A549 treated with dexamethasone at 1 μM for 4 hours (cell line): ENCODE measurements at places on chromosomes 3 and 15. TPM values are rescaled to one million over a fixed set of nuclear protein-coding genes. Genes with fewer than 3 reads are reported as not detected.

The SQOR gene
- 69.7 to 78.6 TPM (median 74.4 TPM) in 5 replicates for total RNA-seq

The GOLGA8G gene
- total RNA-seq = not detected in 5 replicates

The TMEM40 gene
- 0.18 to 0.51 TPM (median 0.30 TPM) in 4 of 5 replicates, not detected in the other for total RNA-seq

The GHSR gene
- not detected in 5 replicates for total RNA-seq

The NCEH1 gene
- total RNA-seq = 29.9 to 39.2 TPM (median 37.0 TPM) in 5 replicates

The ALAS1 gene
- total RNA-seq = 42.1 to 49.2 TPM (median 46.6 TPM) in 5 replicates

The GRK7 gene
- not detected in 5 replicates for total RNA-seq

The GPR176 gene
- total RNA-seq = 7.7 to 11.2 TPM (median 10.0 TPM) in 5 replicates

The MUC20 gene
- total RNA-seq = 0.08 to 1.2 TPM (median 0.74 TPM) in 5 replicates

The SPATA12 gene
- total RNA-seq = 0.26 to 0.38 TPM (median 0.32 TPM) in 5 replicates

The SST gene
- not detected in 5 replicates for total RNA-seq

The ADAMTS7 gene
- total RNA-seq = 4.5 to 10.6 TPM (median 8.4 TPM) in 5 replicates

The GOLGA8A gene
- 3.1 to 11.2 TPM (median 6.9 TPM) in 5 replicates for total RNA-seq

The LTF gene
- total RNA-seq = not detected in 5 replicates

The SCN11A gene
- not detected in 5 replicates for total RNA-seq

The ALDH1A2 gene
- 0.15 to 0.36 TPM (median 0.15 TPM) in 5 replicates for total RNA-seq

The ROPN1 gene
- not detected in 5 replicates for total RNA-seq

The PLCH1 gene
- total RNA-seq = 0.62 to 0.91 TPM (median 0.82 TPM) in 5 replicates

The CSPG5 gene
- total RNA-seq = 0.83 to 1.3 TPM (median 1.1 TPM) in 5 replicates

The CFAP91 gene
- 0.21 to 0.32 TPM (median 0.23 TPM) in 4 of 5 replicates, not detected in the other for total RNA-seq

The TRNT1 gene
- total RNA-seq = 27.5 to 30.8 TPM (median 28.6 TPM) in 5 replicates

The GP5 gene
- total RNA-seq = 0.02 to 0.04 TPM in 2 of 5 replicates, not detected in the others

The ZMYND10 gene
- total RNA-seq = 0.71 to 1.3 TPM (median 1.0 TPM) in 5 replicates

The CPN2 gene
- not detected in 5 replicates for total RNA-seq

The SOX14 gene
- total RNA-seq = not detected in 5 replicates

The CACNA2D2 gene
- total RNA-seq = 0.48 to 0.77 TPM (median 0.67 TPM) in 5 replicates

The PYGO1 gene
- 6.5 to 9.7 TPM (median 8.2 TPM) in 5 replicates for total RNA-seq

The STRA6 gene
- 44.2 to 82.1 TPM (median 71.9 TPM) in 5 replicates for total RNA-seq

The TLR9 gene
- 0.02 to 0.12 TPM (median 0.07 TPM) in 3 of 5 replicates, not detected in the others for total RNA-seq

The PPP1R14D gene
- 0.14 to 0.21 TPM (median 0.19 TPM) in 3 of 5 replicates, not detected in the others for total RNA-seq

The SCAANT1 gene
- not detected in 5 replicates for total RNA-seq

The PCNP gene
- total RNA-seq = 102 to 131 TPM (median 111 TPM) in 5 replicates

The PFKFB4 gene
- total RNA-seq = 7.4 to 13.5 TPM (median 10.4 TPM) in 5 replicates

The WWTR1 gene
- total RNA-seq = 160 to 212 TPM (median 173 TPM) in 5 replicates

The FHIT gene
- total RNA-seq = 0.41 to 3.3 TPM (median 0.60 TPM) in 5 replicates

The DPH6 gene
- 11.8 to 15.0 TPM (median 13.6 TPM) in 5 replicates for total RNA-seq

The GOLGA8S gene
- 0.09 to 0.18 TPM (median 0.11 TPM) in 5 replicates for total RNA-seq

The SHC4 gene
- 0.71 to 1.3 TPM (median 1.1 TPM) in 5 replicates for total RNA-seq

The KNSTRN gene
- total RNA-seq = 44.0 to 51.2 TPM (median 47.6 TPM) in 5 replicates

The SCG3 gene
- total RNA-seq = 0.04 to 0.10 TPM (median 0.05 TPM) in 4 of 5 replicates, not detected in the other

The RGMA gene
- total RNA-seq = 0.21 to 0.56 TPM (median 0.37 TPM) in 5 replicates

The TM4SF18 gene
- total RNA-seq = 30.9 to 38.2 TPM (median 33.6 TPM) in 5 replicates

The FMN1 gene
- 0.33 to 0.54 TPM (median 0.38 TPM) in 5 replicates for total RNA-seq
